ENCODE measurements at places on chromosomes 6 and 20.

GRCh38 chr6:121694389-121694788 lies 258.9 kb downstream of the GJA1 start:
- no peak for DNase-seq

- no peak for DNase-seq
Measured at GRCh38 chr20:21608777-21609176, 94.9 kb upstream of the NKX2-2 start.

- DNase-seq: no peak
Measured at GRCh38 chr6:136763716-136764516, 28.4 kb downstream of the MAP3K5 start.

DNA sequence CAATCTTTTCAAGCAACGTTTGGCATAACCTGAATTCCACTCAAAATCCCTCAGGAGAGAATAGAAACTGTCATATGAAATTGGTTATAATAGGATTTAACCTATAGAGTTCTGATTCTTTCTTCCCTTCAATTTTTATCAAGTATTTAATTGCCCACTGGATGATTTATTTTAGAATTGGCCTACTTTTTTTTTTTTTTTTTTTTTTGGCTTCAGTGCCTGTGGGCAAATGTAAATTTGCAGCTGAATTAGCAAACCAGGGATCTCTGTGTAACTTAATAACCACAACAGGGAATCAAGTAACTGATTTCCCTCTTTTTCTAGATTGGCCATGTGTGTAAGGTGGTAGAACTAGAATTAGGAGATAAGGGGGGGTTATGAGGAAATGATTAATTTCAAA lies 157.0 kb downstream of the SOX4 start:
- DNase-seq: no peak

- no peak for DNase-seq
Measured at GRCh38 chr6:99521633-99522151, 6.5 kb upstream of the USP45 start.

GRCh38 chr20:40100261-40100660 lies 588.8 kb downstream of the MAFB start:
- no peak for DNase-seq

DNA sequence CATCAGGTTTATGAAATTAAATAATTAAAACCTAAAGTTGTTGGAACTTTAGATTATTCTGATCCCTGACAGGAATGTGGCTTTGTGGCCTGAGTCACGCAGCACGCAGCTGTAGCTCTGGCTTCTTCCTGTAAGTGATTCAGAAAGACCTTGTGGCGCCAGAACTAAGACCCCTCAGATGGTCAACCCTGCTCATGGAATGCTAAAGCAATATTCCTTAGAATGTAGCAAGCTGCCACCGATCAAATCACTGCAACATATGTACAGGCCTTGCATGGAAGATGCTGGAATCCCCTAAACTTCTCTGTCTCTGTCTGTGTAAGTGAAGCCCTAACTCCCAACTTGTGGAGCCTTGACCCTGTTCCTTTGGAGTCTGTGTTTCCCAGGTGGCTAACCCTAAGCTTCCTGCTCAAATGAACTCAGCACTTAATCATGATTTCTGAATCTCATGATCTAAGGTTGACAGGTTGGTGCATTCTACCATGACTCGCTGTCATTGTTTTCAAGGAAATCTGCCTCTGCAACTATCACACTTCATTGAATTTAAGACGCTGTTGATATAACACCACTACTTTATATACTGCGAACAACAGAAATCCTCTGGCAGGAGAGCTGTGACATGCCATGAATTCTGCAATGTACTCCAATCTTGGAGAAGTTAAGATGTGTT lies 111.2 kb upstream of the CST7 start:
- DNase-seq: no peak

GRCh38 chr6:34102099-34102656 lies 43.7 kb downstream of the GRM4 start:
- no peak for DNase-seq

- no peak for DNase-seq
Measured at GRCh38 chr20:18567739-18568091, 483 bp downstream of the SMIM26 start.

- no peak for DNase-seq
Measured at GRCh38 chr20:6238421-6238820, 115.6 kb upstream of the FERMT1 start.

DNA sequence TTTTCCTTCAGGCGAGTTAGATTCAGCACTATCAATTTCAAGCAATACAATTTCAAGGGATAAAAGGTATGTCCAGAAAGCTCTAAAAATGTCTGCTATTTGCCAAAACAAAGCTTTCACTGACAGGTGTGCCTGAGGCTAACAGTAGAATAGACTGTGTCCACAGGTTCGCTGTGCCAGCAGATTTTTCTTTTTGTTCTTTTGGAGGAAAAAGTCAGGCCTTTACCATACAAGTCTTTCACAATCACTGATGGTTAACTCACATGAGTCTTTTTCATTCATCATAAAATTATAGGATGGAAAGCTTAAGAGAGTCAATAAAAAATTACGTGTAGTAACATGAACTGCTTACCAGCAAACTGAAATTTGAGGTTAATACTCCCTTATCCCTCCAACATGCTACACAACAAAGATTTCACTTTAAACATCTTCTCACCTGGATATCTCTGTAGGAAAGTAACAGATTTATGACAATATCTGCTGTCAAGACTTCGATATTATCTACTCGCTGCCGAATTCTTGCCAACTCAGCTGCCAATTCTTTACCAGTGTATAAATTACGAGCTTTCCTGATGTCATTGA lies 95.4 kb downstream of the MAP3K5 start:
- DNase-seq: no peak

- no peak for DNase-seq
Measured at GRCh38 chr6:163195721-163196691, 218.5 kb upstream of the QKI start.

GRCh38 chr20:4067600-4068261 lies 52.4 kb upstream of the RNF24 start:
- no peak for DNase-seq

- DNase-seq: no peak
Measured at GRCh38 chr6:104633125-104633524, 226.6 kb downstream of the HACE1 start.

- DNase-seq: no peak
Measured at GRCh38 chr20:41615676-41616075, 2.5 kb downstream of the CHD6 start.

DNA sequence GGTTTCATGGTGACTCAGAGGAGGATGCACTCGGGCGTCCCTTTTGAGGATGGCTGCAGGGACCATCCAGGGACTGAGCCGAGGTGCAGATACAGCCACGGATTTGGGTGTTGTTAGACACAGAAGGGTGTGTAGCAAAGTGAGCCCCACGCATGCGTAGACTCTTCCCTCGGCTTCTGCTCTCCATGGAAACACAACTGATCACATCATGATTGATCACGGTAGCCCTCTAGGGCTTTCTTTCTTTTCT lies 606 bp upstream of the ULBP1 start:
- no peak for DNase-seq

- no peak for DNase-seq
Measured at GRCh38 chr20:25860531-25861150, 164.0 kb upstream of the ZNF337 start.

DNA sequence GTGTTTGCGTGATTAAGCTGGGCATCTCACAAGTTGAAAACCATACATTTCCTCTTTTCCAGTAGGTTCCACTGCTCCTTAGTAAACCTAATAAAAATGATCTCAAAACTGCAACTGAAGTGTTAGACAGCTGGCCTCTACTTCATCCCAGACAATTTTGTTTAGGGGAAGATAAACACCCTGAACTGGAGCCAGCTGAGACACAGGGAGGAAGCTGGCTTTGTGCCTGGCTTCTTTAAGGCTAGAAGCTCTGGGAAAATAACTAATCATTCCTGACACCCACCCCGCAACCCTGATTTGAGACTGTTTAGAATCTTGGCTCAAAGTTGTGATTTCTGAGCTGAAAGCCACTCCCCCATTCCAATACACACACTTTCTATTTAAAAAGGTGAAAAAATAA lies 11.6 kb downstream of the PTPRT start:
- no peak for DNase-seq

DNA sequence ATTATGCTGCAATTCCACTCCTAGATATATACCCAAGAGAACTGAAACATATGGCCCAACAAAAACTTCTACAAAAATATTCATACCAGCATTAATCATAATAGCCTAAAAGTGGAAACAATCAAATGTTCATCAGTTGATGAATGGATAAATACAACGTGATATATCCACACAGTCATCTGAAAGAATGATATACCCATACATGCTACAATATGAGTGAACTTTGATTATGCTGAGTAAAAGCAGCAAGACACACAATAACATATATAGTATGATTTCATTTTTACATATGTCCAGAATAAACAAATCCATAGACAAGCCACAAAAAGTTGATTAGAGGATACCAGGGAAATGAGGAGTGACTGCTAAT lies 30.7 kb downstream of the CDK19 start:
- no peak for DNase-seq

DNA sequence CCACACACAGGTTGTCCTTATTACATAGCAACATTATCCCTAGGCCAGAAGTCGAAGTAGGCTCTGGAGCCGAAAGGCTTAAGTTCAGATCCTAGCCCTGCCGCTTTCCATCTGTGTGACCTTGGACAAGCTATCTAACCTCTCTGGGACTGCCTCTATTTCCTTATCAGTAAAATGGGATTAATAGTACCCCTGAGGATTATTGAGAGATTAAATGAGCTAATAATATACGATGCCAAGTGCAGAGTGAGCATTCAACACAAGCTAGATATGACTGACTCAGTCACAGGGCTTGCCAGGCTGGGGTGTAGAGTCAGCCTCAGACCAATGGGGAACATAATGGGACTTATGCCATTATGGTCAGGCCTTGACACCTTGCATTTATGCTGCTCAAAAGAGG lies 8.9 kb upstream of the SPATA2 start:
- no peak for DNase-seq

GRCh38 chr6:80622641-80623040 lies 516.2 kb downstream of the BCKDHB start:
- no peak for DNase-seq

GRCh38 chr20:14672066-14672465 lies 334.7 kb upstream of the FLRT3 start:
- DNase-seq: no peak

DNA sequence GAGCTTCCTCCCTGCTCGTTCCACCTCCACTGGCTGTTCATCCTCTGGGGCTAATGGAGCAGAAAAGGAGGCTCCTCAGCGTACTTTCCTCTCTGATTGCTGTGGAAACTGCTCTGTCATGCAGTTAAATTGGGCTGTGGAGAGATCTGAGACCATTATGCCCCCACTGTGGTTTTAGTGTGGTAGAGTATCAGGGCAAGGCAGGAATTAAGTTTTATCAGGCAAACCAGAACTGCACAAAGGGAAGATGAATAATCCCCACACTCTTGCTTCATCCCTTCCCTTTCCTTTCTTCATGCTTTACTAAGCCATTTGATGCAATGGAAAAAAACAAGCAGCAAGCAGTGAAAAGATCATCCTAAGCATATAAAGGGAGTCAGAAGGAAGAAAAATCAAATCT lies 11.9 kb upstream of the ME1 start:
- DNase-seq: no peak

GRCh38 chr6:10411131-10411970 lies 3.5 kb downstream of the TFAP2A start:
- no peak for DNase-seq

DNA sequence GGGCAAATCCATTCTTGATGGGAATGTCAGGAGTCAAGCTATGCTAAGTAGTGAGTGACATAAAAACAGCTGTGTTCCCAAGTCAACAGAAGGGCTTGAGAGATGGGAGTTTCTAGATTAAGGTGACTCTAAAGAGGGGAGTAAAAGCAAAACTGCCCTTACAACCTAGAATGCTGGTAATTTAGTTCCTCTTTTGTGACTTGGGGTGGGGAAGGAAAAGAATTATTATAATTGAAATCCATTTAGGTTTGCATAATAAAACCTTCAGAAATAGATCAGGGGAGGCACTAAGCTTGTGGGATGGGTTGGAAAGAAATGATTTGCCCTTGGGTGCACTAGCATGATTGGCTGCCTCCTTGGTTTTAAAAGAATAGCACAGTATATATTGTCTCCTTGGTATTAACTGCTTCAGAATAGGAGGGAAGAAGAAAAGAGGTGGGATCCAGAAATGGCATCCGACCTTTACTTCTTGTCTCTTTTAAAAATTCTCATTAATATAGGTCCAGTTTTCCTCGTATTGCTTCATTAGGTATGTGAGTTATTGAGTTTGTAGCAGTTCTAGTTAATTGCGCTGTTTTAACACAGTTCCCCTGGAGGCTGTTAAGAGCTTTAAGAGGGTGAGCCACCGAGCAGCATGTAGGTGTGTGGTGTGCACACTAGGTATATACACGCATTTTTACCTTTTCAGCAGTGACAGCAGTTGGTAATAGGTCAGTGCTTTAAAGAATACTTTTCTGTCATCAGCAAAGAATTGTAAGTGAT lies 95.3 kb upstream of the VSTM2L start:
- no peak for DNase-seq

DNA sequence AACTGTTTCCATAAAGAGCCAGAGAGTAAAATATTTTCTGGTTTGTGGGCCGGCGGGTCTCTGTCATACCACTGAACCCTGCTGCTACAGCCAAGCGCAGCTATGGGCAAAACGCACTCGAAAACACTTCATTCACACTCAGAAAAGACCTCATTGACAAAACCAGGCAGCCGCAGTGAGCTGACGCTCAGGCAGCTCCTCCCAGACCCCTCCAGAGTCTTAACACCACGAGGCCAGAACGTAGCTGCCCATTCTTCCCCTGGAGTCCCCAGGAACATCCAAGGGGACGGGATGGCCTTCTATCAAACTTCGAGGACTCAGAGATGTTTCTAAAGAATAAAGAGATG lies 35.6 kb upstream of the ZBP1 start:
- DNase-seq: no peak

DNA sequence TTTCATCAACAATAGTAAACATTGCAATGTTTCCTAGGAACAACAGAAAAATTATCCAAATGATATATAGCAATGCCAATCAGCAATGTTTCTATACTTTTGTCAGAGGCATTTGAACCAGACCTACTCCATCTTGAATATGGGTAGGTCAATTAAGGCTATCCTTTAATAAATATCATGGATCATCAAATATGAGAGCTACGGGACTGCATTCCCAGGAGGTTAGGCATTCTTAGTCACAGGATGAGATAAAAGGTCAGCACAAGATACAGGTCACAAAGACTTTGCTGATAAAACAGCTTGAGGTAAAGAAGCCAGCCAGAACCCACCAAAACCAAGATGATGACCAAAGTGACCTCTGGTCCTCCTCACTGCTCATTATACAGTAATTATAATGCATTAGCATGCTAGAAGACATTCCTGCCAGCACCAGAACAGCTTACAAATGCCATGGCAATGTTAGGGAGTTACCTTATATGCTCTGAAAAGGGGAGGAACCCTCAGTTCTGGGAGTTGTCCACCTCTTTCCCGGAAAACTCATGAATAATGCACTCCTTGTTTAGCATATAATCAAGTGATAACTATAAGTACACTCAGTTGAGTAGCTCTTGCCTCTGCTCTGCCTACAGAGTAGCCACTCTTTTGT lies 8.6 kb upstream of the SERPINB6 start:
- DNase-seq: no peak

GRCh38 chr6:72649032-72649984 lies 27.4 kb downstream of the KCNQ5 start:
- peak; percentile 4 for DNase-seq

Data from thoracic aorta (tissue), 2 donors.